ENCODE measurements at places on chromosomes 1 and 21.

GRCh38 chr1:183106166-183106565 lies 79.9 kb upstream of the LAMC2 start:
- no peak for DNase-seq

DNA sequence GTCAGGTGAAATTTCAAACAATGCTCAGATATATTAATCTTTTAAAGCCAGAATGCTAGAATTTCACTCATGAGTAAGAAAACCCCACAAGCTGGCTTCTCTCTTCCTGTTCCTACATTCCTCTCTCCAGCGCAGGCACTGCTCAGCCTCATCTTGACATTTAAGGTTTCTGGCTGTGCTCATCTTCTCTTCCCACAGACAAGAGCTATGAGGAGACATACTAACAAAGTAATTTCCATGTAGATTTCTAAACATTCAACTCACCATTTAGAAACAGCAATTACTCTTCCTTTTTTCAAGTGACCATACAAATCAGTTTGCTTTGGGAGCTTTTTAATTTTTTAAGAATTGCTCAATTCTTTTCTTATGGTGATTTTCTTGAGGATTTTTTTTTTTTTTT lies 7.8 kb upstream of the LRRC8D start:
- DNase-seq, result no peak

GRCh38 chr1:82329226-82329625 lies 528.5 kb downstream of the ADGRL2 start:
- DNase-seq, result no peak

DNA sequence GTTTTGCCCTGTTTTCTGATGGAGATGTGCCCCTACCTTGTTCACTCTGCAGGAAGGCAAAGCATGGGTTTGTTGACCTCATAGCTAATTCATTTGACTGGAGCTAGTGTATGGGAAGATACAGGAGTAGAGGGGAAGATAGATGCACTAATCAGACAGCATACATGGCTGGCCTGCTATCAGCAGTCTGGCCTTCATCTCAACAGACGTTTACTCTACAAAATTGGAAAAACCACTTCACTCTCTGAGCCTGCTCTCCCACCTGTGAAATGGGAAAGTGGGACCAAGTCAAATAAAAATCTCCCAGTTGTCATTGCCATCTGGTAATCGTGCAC lies 235.2 kb upstream of the RAB4A start:
- DNase-seq, result no peak

DNA sequence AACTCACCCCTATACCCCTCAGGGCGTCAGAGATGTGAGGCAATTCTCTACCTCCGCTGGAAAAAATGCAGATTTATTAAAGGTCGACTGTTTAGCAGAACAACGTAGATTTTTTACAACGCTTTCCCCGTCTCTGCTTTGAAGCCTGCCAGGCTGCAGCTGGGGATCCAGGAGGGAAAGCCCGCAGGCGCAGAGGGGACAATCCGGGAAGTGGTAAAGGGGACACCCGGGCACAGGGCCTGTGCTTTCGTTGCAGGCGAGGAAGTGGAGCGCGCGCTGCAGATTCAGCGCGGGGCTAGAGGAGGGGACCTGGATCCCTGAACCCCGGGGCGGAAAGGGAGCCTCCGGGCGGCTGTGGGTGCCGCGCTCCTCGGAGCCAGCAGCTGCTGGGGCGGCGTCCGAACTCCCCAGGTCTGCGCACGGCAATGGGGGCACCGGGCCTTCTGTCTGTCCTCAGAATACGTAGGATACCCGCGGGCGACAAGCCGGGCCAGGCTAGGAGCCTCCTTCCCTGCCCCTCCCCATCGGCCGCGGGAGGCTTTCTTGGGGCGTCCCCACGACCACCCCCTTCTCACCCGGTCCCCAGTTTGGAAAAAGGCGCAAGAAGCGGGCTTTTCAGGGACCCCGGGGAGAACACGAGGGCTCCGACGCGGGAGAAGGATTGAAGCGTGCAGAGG lies 5.5 kb downstream of the SIM2 start:
- DNase-seq, result peak; percentile 28

DNA sequence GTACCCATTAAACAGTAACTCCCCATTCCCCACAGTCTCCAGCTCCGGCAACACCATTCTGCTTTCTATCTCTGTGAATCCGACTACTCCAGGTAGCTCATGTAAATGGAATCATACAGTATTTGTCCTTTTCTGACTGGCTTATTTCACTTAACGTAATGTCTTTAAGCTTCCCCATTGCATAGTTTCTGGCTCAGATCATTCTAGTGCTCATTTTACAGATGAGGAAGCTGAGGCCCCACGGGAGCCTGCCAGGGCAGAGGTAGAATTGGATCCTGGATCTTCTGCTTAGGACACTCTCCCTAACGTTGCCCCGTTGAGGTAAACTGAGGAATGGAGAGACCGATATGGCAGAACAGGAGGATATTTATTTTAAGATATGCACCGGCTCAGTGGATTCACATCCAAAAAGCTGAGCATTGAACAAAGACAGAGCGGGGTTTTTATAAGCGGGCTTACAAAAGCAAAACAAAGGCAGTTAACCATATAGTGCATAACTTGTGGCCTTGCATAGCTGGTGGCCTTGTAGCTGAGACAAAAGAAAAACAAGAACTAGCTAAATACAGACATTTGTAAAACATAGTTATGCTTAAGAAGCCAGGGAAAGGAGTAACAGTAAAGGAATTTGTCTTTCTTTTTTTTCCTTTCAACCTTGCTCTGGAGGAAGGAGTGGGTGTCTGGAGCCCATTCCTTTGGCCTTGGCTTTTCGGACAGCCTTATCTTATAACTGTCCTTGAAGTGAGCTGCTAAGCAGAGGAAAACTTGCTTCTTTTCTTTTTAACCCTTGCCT lies 15.3 kb upstream of the KLHDC8A start:
- DNase-seq, result no peak

- no peak for DNase-seq
These were observed 26.6 kb downstream of the SLX9 start for GRCh38 chr21:44966135-44967081.

All from activated T-cell treated with anti-CD3 and anti-CD28 coated beads, Interleukin-2, amount 50 U/mL, for 48 hours (primary cell).